ENCODE measurements at places on chromosomes 6 and 20.

DNA sequence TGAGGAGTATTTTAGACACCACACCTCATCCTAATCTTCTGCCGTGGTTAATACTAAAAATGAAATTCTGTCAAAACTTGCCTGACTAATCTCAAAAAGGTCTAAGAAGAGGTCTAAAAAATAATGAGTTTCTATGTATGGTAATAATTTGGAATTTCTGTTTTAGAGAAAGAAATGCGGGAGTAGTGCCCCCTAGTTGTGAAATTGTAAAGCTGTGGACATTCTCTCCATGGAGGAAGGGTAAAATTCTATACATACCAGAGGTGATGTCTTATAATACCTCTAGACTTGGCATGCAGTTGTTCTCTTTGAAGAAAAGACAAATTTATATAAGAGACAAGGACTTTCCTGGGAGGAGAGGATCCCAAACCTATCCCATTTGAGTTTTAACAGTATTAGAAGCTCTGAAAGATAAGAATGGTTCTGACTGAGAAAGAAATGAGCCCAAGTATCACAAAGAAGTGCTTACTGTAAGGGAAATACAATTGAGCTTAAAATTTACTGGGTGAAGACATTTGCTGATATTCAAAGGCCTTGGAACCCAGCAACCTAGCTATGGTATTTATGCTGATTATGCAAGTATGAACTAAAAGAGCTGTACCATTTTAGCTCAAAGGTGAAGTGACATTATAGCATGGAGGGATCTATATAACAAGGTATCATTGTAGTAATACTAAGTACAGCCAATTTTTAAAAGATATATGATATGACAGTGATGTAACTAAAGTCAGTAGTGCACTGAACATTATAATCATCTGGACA lies 5.1 kb upstream of the EPHA7 start:
- no peak for DNase-seq

DNA sequence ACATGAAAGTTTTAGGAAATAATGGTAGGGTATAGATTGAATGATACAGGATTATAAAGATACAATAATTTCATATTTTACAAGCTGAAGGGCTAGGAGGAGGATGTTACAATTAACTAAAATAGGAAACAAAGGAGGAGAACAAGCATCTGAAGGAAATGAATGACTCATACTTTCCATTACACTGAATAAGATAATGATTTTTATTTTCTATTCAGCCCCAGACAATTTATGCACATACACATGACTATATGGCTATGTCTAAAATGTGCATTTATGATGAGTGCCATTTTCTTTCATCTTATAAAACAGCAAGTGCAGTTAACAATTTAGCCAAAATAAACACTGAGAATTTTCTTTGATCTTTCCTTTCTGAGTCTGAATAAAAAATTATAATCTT lies 994.6 kb upstream of the ADGRB3 start:
- no peak for DNase-seq

DNA sequence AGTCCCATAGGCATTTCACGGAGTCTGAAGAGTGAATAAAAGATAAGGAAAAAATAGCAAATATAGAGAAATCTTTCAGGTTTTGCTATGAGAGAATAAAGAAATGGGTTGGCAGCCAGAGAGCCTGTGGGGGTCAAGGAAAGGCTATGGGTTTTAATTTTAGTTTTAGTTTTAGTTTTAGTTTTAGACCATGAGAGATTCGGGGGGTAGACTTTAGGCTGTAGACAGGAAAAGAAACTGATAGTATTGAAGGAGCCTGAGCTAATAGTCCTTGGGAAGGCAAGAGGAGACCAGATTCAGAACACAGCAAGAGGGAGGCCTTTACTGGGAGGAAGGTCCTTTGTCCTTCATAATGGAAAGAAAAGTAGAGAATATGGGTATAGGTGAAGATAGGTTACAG lies 19.3 kb downstream of the DOP1A start:
- DNase-seq = no peak

GRCh38 chr6:53565886-53566285 lies 21.0 kb upstream of the GCLC start:
- no peak for DNase-seq

GRCh38 chr20:10219452-10219791 lies 792 bp downstream of the SNAP25 start:
- DNase-seq = peak; percentile 13

DNA sequence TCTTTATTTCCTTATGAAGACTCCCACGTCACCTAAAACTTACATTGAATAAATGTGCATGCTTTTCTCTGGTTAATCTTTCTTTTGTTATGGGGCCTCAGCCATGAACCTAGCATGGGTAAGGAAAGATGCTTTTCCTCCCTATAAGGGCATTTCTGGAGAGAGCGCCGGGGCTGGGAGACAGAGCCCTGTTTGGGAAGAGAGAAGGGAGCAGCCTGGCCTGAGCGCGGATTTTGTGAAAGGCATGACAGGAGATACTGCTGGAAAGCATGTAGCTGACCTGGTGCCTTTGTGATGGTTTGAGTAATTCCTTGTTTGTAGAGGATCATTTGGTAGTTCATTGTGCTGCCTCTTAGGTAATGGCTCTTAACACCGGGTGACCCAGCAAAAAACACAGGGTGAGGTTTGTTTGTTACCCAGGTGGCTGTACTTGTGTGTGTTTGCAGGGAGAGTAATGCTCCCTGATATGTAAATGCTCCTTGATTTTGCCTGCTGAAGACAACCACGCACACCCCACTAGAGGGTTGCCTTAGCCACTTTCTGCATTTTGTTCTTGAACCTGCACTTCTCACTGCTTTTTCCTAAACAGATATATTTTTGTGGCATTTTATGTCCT lies 59.2 kb downstream of the ANKRD6 start:
- no peak for DNase-seq

DNA sequence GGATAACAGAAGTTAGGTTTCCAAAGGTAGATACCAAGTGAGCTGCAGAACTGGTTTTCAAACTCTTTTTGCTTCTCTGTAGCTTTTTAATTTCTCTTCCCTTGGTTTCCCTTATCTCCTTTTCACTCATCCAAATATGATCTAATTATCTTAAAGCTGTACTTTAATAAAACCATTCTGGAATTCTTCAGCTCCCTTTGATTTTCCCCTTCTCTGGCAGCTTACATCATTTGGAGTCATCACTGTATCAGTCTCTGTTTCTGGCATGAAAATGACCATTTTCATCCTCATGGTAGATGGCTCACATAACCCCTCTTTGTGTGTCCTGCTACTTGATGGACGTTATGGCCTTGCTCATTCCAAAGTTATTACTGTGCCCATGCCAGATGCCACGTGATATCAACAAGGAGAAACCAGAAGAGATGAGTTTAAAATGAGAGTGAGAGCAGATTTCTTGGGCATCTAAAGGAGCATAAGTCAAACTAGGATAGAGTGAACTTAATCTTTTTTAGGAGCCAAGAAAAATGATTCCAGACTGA lies 620.2 kb downstream of the QKI start:
- DNase-seq = no peak

- DNase-seq = no peak
These were observed 143.3 kb downstream of the NFATC2 start for GRCh38 chr20:51399006-51399890.

- DNase-seq = no peak
These were observed 119.0 kb downstream of the ADGRG6 start for GRCh38 chr6:142420802-142421201.

DNA sequence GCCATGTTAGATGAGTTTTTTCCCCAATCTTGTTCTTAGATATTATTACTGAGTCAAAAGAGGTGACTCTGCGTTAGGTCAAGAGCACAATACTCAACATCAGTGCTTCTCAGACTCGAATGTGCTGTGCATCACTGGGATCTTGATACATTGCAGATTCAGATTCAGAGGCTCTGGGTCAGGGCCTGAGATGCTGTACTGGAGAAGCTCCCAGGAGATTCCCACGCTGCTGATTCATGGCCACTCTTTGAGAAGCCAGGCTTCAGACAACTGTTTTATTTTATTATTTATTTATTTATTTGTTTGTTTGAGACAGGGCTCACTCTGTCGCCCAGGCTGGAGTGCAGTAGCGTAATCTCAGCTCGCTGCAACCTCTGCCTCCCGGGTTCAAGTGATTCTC lies 41.4 kb upstream of the ARID1B start:
- DNase-seq = no peak

DNA sequence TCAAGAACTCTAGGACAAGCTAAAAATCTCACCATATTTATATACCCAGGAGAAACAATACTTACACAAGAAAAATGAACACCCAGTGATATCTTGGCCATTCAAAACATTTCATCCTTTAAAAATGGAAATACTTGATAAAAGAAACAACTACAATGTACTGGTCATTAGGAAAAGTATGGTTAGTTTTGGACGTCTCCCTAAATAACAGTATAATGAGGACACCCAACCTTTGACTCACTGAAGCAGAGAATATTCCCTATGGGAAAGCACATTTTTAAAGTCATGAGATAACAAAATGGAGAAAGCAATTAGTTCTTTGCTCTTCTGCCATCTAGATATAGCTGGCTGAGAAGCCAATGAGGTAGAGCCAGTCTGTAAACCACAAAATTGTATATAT lies 164.4 kb downstream of the TBX18 start:
- no peak for DNase-seq

DNA sequence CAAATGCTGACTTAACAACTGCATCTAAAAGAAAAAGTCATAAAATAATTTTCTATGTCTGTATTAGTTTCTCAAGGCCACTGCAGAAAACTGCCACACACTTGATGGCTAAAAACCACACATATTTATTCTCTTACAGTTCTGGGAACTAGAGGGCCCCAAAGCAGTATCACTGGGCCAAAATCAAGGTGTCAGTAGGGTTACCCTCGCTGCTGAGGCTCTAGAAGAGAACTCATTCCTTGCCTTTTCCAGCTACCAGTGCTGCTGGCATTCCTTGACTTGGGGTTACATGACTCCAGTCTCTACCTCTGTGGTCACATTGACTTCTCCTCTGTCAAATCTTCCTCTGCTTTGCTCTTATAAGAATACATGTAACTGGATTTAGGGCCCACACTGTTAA lies 124.6 kb upstream of the THEMIS start:
- no peak for DNase-seq

- DNase-seq = no peak
These were observed 275.2 kb downstream of the PKHD1 start for GRCh38 chr6:51812231-51812630.

GRCh38 chr6:136317021-136317694 lies 27.5 kb upstream of the BCLAF1 start:
- peak; percentile 18 for DNase-seq

DNA sequence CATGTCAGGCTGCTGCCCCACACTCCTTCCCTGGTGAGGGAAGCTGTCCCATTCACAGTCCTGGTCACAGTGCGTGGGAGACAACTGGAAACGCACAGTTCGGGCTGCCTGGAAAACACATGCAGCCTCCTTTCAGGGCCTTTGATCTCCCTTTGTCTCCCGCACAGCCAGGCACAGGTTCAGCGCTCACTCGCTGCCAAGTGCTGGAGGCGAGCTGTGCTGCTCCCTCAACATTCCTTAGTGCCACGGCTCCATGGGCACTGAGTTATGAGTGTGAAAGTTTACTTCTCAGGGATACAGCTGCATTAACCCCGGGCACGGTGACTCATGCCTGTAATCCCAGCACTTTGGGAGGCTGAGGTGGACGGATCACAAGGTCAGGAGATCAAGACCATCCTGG lies 9.1 kb downstream of the YTHDF1 start:
- DNase-seq = no peak

- DNase-seq = no peak
These were observed 122.8 kb upstream of the DST start for GRCh38 chr6:56765494-56765893.

DNA sequence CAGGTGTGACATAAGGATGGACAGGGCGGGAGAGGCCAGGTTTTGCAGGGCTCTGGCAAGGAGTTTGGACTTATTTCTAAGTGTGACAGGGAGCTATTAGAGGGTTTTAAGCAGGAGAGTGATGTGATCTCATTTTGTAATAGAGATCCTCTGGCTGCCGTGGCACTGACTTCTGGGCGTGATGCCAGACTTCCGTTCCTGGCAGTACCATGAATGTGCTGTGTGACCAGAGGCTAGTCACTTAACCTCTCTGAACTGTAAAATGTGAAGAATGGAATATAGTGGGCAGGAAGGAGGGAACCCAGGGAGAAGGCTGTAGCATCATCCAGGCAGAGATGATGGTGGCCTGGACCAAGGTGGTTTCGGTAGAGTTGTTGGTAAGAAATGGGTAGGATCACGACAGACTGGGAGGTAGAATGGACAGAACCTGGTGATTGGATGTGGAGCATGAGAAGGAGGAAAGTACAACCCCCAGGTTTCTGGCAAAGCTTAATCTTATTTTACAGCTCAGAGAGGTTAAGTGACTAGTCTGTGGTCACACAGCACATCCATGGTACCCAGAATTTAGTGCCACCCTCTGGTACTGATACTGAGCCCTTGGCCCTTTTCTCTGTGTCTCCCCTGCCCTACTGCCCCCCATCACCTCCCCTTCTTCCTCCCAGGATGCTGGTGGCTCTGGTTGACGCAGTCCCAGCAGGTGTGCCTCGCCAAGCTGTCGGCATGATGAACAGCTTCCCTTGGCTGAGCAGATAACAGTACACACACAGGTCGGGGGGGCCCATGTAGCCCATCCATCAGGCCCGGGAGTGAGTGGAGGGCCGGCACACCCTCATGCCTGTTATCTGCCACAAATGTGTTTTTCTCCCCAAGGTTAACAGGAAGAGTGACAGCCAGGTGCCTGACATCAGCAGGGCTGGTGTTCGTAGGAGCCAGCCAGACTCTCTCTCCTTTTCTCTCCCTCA lies 52.9 kb upstream of the CTNNBL1 start:
- no peak for DNase-seq

DNA sequence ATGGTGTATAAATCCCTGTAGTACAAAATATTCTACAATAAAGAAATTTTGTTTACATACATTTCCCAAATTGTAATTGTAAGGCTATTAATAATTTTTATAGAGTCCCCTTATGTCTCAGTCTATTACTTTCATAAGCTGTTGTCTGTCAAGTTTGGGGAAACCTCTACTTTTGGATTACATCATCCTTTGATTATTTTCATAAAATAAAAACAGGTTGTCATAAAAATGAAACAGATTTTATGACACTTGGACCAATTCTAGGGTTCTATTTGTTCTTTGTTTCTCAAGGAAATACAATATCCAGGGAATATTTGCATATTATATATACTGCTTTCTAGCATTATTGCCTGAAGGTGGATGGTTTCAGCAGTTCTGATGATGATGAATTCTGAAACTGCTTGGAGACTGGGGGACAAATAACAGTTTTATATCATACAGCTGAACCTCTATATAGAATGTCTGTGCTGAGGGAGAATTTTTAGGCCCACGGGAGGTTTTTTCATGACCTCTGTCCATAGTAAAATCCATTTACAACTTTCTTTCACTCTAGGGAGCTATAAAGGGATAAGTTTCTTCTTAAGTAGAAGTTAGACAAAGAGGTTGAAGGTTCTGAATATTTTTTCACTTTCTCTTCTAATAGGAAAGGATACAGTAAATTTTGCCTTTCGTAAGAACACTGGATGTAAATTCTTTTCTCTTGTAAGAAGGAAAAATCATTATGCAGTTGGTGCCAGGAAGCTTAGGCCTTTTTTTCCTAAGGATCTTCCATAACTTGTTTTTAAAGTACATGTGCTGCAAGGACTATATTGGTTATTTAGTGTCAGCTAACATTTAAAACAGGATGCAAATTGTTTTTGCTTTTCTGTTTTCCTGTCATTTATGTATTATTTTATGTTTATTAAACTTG lies 58.0 kb downstream of the CD2AP start:
- no peak for DNase-seq

GRCh38 chr6:15622045-15622740 lies 40.6 kb downstream of the DTNBP1 start:
- no peak for DNase-seq

Data from activated CD8-positive, alpha-beta memory T cell treated with anti-CD3 and anti-CD28 coated beads for 4 hours (primary cell).